ENCODE measurements at places on chromosomes 4 and X.

- no peak for DNase-seq
Observed at GRCh38 chrX:88937616-88938015, 190.6 kb downstream of the CPXCR1 start.

DNA sequence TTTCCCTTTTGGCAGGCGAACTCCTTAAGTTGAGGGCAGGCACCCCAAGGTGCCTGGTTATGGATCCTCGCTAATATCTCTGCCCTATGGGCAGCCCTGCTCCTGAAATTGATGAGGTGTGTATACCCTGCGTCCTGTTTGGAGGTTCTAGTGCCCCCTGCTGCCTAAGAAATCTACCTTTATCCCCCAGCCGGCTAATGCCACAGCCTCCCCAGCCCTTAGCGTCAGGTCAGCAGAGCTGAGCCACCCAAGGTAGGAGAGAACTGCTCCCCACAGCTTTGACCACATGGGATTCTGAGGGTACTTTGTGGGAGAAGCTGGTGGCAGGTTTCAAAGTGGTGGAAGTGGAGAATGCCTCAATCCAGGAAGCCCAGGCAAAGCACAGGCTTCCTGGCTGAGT is 50.8 kb downstream of the ANAPC4 start:
- no peak for DNase-seq

DNA sequence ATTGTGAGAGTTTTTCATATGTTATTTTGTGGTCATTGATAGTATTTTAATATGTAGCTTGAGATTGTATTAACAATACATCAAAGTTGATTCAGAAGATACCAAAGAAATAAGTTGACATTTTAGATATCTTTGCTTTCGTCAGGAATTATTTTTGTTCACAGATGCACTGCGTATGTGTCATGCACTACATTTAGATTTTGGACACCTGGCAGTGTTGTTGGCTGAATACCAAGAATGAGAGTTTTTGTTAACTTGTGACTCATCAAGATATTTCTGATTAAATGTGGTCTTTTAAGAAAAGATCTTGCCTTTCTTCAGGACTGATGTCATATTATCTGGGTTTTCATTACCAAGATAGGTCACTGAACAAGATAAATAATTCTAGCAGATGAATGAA is 633.4 kb downstream of the CENPC start:
- DNase-seq: no peak

DNA sequence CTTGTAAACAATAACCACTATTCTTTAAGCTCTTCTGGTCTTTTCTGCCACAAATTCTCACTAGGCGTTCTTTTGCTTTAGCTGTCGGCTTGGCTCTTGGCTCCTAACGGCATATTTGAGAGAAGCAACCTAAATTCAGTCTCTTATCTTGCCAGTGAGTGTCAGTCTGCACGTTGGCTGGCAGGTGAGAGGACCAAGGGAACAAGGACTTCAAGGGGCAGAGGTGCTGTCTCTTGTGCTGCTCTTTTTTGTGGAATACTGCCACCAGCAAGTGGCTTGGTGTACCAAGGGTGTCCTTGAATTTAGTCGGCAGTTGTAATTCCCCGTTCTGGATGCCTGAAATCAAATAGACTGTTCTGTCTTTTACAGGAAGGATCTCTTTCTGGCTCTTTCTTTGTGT is 77.8 kb upstream of the SLC4A4 start:
- no peak for DNase-seq

DNA sequence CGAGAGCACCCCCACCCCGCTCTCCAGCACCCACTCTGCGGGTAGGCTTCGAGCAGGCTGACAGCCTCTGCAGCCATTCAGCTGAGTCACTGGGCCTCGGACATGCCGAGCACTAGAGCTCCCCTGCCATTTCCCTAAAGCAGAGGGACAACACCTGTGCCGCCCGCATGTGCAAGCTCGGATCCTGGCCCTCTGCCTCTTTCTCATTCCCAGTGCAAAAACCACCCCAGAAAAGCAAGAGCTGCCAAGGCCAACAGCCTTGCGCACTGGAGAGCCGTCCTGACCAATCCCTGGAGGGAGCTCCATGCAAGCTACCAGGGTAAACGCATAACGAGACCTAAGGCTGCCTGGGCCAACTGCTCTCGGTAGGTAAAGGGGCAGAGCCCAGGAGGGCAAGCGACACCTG is 5.3 kb downstream of the HCFC1 start:
- DNase-seq: no peak

GRCh38 chrX:115189110-115189509 is at the start of gene RBMXL3:
RBMXL3 (plus strand) TSS chrX:115189410; CDS start chrX:115189442, 32 bp downstream.
- DNase-seq: no peak
